ENCODE measurements at places on chromosomes 7 and 10. TPM values are rescaled to one million over a fixed set of nuclear protein-coding genes. Genes with fewer than 3 reads are reported as not detected.

The AEBP1 gene
- 131 TPM for total RNA-seq

The BMPER gene
- total RNA-seq: 6.8 TPM

The GIMAP8 gene
- total RNA-seq: 13.6 TPM

The DPYSL4 gene
- total RNA-seq: 2.1 TPM

DNA sequence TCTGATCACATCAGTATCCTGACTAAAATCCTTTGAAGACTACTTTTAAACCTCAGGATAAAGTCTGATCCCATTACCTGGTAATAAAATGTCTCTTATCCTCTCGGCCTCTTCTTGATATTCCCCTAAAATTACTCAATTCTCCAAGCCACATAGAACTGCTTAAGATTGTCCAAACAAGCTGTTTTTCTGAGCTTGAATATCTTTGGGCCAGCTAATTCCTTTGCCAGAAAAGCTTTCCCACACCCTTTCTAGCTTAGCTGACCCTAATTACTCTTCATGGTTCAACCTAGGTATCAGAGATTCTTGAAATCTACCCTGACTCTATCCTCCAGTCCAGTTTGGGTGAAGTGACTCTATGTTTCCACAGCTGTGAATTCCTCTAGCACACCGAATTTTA is 328.6 kb downstream of the CRPPA start:
- DNase-seq: no peak

GRCh38 chr10:79243181-79244067 is 103.8 kb upstream of the PPIF start:
- DNase-seq: no peak

GRCh38 chr10:50382576-50383023 is 131.3 kb upstream of the ASAH2 start:
- no peak for DNase-seq

- no peak for DNase-seq
Observed at GRCh38 chr10:62413652-62414051, 39.5 kb downstream of the ZNF365 start.

- DNase-seq: no peak
Observed at GRCh38 chr10:73655990-73656298, at the start of gene SYNPO2L. TSS of gene SYNPO2L (minus strand) at chr10:73656029. CDS start at chr10:73655922, 107 bp downstream.

DNA sequence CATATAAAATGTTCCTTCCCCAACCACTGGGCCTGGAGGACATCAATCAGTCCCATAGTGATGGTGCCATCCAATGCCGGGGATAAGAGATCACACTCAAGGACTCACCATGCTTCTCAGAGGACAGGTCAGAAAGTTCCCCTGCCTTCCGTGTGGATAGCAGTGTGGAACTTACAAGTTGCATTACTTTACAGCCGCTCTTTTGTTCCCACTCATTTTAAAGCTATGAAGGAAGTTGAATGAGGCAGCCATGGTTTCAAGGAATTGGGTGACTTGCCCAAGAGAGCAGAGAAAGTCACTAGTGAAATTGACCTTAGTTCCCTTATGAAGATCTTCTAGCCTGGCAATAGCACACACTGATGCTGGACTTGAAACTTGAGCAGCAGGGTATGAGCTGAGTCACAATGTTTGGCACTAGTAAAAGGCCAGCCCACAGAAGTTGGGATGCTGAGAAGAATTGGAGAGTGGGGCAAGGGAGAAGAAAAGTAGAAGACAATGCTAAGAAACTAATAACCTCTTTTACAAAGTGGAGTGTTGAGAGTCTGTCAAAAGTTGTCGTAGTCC is 78.7 kb downstream of the CXCL12 start:
- DNase-seq: no peak
